A673 (cell line): ENCODE measurements at places on chromosomes 4 and X.

DNA sequence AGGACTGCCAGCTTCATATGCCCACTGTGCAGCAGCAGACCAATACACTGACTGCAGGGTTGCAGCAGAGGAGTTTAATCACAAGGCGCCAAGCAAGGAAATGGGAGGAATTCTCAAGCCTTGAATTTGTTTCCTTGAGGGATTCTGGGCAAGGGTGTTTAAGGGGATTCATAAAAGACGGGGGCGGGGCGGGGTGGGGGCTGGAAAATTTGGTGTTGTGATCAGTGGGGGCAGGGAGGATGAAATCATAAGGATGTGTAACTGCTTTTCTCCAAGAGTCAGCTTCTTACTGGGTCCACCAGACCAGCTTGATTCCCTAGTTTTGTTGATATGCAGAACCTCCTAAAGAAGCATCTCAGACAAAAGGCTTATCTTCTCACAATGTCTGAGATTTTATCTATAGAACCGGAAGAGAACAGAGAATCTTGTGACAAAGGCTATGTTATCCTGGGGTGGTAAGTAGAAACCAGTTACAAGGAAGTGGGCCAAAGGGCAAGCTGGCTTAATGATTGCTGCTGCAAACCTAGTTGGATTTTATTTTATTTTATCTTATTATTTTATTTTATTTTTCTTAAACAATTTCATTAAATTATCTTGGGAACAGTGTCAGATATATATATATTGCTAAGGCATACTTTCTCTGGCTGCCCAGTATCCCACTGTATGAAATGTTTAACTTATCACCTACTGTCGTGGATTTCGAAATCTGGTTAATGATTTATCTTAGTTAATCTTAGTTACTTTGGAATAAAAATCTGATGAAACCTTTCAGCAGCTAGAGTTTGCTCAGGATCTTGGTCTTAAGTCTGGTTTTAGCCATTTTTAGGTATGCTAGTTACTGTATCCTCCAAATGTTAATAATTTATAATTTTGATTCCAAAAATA is 276.4 kb downstream of the RPA4 start:
- peak; percentile 15 for DNase-seq

DNA sequence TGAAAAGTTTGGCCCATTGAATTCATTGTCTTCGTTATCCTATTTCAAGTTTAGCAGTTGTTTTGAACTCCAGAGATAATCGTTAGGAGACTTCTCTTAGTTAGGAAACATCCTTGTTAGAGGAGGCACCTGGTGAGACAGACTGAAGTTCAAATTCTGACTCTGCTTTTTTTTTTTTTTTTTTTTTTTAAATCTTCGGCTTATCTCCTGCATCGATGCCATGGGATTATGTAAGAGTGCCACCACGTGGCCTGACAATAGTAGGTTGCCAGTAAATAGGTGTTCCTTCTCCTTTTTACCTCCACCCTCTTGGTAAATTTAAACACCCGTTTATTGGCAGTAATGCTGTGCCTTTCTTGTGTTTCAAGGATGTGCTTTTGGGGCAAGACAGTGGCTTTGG is 149.3 kb downstream of the SOWAHB start:
- DNase-seq: peak; percentile 45

- no peak for DNase-seq
Observed at GRCh38 chr4:24856586-24856985, 56.3 kb downstream of the CCDC149 start.

DNA sequence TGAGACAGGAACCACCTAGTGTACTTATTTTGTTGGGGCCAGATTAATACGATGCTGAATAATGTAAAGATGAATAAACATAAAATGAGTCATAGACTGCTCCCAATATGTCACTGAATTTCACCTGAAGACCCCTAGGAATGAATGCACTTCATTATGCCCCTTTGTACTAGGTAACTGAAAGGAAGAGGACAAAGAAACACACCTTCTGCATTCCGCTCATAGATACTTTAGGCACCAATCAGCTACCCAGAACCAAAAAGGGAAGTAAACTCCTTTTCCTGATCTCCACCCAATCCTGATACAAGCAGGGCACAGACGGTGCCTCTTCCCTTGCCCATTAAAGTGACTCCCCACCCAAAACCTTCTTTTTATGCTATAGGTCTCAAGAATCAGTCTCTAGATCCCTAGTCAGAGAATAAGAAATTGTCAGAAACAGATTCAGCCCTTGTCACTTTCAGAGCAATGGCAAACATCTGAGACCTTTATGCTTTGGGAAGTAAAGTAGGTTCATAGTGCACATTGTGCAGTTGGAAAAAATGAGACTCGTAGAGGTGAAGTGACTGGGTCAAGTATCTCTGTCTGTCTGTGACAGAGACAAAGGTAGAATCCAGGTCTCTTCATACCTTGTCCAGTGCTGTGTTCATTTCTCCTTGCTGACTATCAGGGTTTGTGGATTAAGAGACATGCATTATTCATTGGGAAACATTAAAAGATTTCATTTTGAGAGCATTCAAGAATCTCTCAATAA is 2.3 kb downstream of the GPR174 start:
- DNase-seq: peak; percentile 45

GRCh38 chrX:46722742-46723568 is 36.0 kb downstream of the SLC9A7 start:
- no peak for DNase-seq

DNA sequence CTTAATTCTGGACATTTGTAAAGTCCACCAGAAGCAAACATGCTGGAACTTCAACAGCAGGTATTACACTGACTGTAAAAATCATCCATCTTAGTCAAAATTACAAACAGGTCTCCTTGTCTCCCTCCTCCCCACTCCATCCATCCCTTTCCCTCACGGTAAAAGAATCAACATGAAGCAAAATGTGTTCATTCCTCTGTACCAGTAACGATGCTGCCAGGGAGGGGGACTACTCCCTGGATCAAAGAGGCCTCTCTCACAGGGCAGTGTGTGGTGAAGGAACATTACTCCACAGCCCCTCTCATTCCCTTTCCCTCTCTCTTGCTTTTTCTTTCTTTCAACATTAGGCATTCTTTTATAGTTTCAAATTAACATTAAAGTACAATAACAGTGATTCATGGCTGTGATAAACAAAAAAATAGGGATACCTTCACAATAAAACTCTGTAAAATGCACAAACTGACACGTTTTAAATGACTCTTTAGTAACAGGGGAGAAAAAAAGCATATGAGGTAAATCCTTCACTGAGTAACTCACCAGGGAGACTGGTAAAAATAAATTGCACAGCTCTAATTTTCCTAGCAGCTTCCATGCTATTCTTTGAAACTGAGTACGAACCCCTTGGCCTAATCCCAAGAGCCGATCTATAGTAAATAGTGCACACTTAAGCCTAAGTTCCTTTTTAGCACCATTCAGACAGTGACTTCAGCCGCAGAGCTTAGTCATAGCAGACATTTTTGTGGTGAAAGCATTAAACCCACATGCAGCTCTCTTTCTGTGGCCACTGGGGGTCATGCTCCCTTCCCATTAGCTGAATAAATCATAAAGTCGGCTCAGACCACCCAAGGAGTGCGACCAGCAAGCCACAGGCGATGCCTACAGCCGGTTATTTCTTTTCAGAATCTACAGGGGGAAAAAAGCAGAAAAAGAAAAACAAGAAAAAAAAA is 215.6 kb upstream of the GYPA start:
- peak; percentile 88 for DNase-seq

DNA sequence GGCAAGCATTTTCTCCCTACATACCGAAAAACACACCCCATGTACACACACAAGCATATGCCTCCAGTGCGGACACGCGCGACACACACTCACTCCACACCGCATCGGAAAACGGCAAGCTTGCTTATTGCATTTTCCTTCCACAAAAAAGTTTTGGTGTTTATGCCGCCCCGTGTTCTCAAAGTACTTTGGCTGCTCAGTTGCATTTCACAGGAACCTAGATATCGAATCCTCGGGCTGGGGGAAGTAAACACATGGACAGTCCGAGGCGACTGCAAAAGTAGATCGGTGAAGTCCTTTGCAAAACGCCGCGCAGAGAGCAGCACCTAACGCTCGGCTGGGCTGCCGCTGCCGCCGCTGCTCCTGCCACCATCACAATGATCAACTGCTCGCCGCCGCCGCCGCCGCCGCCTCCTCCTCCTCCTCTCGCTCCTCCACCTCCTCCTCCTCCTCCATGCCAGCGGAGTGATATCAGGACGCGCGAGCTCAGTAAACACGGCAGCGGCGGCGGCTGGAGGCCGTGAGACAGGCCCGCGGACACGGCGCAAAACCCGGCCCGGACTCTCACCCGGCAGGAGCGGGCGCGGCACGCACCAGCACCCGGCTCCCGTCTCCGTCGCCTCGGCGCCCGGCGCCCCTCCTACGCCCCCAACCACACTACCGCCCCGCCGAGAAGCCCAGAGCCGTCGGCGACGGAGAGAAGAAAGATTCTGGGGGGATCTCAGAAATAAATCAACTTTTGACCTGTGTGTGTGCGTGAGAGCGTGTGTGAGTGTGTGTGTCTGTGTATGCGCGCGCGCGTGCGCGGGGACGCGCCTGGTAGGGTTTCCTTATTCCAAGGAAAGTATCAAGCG is at the start of gene MAML3:
Gene MAML3 (minus strand): TSS at position 467 of the 854 bp plus-strand sequence. CDS start 857 bp downstream, outside the sequence.
- peak; percentile 98 for DNase-seq

GRCh38 chr4:72084587-72085011 is 52.8 kb downstream of the NPFFR2 start:
- DNase-seq: no peak

- peak; percentile 30 for DNase-seq
Observed at GRCh38 chr4:112128452-112128851, 16.8 kb upstream of the FAM241A start.

GRCh38 chr4:174461466-174462106 is 60.7 kb downstream of the HPGD start:
- DNase-seq: no peak

DNA sequence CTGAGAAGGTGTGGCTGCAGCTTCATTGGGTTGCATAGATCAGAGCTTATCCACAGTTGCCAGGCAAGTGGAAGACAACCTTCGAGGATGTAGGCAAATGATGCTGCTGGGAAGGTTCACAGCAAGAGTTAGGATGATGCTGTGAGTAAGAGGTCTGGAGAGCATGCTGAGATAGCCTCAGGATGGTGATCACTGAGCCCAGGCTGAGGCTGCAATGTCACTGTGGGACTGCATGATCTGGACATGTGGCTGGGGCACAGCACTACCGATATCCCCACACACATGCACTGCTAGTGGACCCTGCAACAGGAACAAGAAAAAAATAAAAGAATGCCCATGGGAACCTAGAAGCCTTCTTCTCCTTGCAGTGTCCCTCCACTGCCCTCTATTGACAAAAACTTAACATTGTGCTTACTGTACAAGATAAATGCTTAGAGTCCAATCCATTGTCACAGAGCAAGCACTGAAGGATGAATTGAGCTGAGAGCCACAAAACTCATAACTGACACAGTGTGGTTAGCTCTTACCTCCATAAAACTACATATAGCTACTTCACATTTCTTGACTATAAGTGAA is 105.6 kb downstream of the CNKSR2 start:
- DNase-seq: peak; percentile 73

- no peak for DNase-seq
Observed at GRCh38 chrX:44974451-44974850, 101.5 kb downstream of the KDM6A start.

GRCh38 chr4:173485164-173485563 is 44.9 kb downstream of the HAND2 start:
- no peak for DNase-seq

- DNase-seq: no peak
Observed at GRCh38 chrX:48560056-48560455, 14.2 kb upstream of the RBM3 start.

- no peak for DNase-seq
Observed at GRCh38 chr4:11106759-11107158, 321.9 kb downstream of the HS3ST1 start.

DNA sequence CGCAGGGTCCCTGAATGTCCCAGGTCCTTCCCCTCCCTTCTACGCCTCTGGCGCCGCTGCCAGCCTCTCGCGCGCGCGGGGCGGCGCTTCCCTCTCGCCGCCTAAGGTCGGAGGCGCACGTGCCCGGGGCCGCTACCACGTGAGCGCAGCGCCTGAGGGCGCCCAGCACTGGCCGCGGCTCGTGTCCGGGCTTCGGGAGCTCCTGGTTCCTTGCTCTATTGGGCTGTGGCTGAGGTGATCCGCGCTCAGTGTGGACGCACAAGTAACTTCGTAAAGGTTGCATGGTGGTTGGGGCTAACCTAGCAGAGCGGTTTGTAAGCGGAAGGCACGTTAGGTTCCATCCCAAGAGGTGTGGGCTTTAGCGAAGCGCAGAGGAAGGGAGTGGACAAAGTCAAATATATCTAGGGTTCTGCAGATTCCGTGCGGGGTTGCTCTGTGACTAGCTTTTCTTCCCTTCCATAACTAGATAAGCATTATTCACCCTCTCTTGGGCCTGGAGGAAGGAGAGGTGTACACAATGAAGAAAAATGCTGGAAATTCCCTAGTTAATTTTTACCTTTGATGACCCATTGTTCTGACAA is 1.8 kb downstream of the TLL1 start:
- DNase-seq: peak; percentile 75

DNA sequence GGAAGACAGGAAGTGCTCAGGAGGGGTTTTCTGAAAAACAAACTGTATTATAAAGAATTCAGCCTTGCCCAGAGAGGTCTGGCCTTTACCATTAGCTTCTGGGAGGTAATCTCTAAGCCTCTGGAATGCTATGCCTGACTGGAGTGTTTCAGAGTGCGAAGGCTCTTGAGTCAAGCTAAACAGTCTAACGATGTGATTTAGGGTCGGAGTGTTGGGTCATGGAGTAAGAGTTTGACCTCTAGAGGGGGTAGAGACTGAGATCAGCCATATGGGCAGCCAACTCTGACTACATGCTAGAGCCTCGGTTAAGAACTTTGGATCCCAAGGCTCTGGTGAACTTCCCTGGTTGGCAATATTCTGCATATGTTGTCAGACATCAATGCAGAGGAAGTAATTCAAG is 15.0 kb downstream of the BOD1L1 start:
- no peak for DNase-seq

DNA sequence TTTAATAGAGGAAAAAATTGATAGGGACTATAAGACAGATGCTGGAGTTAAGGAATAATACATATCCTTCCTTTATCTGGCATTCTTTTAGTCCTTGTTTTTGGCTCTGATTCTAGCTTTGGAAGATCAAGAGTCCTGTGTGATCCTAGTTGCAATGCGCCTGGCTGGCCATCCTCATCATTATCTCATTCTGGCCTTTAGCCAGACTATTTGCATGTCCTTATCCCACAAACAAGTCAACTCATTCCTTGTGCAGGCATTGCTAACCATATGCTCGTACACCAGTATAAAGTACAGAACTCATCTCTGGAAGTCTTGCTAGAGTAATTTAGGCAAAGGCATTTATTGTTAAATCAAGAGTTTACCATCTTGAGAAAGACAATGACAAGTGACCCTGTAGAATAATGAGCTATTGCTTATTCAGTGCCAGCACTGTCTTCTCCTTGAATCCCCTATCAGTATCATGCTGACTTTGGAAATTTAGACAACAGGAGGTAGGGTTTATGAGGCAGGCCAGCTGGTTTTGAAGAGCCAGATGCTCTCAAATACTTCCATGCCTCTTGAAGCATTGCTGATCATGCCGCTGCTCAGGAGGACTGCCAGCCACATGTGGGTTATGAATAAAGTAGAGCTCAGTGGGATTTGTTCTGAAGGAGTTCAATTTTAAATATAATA is 1730.3 kb upstream of the TENM3 start:
- peak; percentile 93 for DNase-seq
